Heart right ventricle (tissue), 16 donors: ENCODE measurements at places on chromosomes 13 and 19. TPM values are rescaled to one million over a fixed set of nuclear protein-coding genes. Genes with fewer than 3 reads are reported as not detected.

ZNF880 gene
- 16.9 TPM for total RNA-seq

TEKTIP1 gene
- total RNA-seq, result 0.60 TPM

LIM2 gene
- not detected for total RNA-seq

ZNF93 gene
- 2.7 TPM for total RNA-seq

AMH gene
- total RNA-seq, result 0.23 TPM

KISS1R gene
- total RNA-seq, result not detected

NCAN gene
- not detected for total RNA-seq

WTIP gene
- 28.1 TPM for total RNA-seq

LHB gene
- not detected for total RNA-seq

DNASE2 gene
- 17.4 TPM for total RNA-seq

NFIX gene
- 162 TPM for total RNA-seq

TTYH1 gene
- 0.64 TPM for total RNA-seq

- peak; percentile 29 for DNase-seq
- no peak overlapping the region for H3K4me3 ChIP-seq
- H3K27me3 ChIP-seq, result no peaks in the 10 kb centered on the region
These were observed 7.0 kb downstream of the ARMC6 start for GRCh38 chr19:19040417-19040816.

- no peak overlapping the region for H3K27ac ChIP-seq
- no peaks in the 10 kb centered on the region for H3K27me3 ChIP-seq
- DNase-seq, result no peak
These were observed 782.9 kb upstream of the MIR17HG start for GRCh38 chr13:90564566-90564965.

GRCh38 chr19:36409841-36410240 lies 8.6 kb downstream of the ZFP82 start:
- peaks cover 70% of the 10 kb centered on the region for H3K36me3 ChIP-seq
- no peak overlapping the region for H3K4me3 ChIP-seq
- no peak overlapping the region for H3K27ac ChIP-seq

GRCh38 chr19:12314553-12314952 lies 18.9 kb downstream of the ZNF563 start:
- no peak overlapping the region for H3K4me3 ChIP-seq
- H3K36me3 ChIP-seq, result peaks cover 22% of the 10 kb centered on the region
- H3K27ac ChIP-seq, result no peak overlapping the region
- no peak for DNase-seq
- H3K4me1 ChIP-seq, result no peaks in the 10 kb centered on the region

- no peaks in the 10 kb centered on the region for H3K27me3 ChIP-seq
- no peaks in the 10 kb centered on the region for H3K4me1 ChIP-seq
- no peak overlapping the region for H3K4me3 ChIP-seq
- H3K27ac ChIP-seq, result no peak overlapping the region
These were observed 66.6 kb downstream of the GGACT start for GRCh38 chr13:100521851-100522617.

DNA sequence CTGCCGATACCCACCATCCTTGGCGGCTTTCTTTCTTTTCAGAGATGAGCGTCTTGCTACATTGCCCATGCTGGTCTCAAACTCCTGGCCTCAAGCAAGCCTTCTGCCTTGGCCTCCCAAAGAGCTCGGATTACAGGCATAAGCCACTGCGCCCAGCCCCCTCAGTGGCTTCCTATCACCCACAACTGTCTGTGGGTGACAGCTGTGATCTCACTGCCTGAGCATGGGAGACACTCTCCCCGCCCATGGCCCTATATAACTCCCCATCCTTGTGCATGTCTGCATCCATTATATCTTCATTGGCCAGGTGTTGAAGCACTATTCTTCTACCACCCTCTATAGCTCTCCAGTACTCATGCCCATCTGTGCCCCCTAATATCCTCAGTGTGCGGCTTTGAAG lies 76.2 kb downstream of the PTPRS start:
- no peaks in the 10 kb centered on the region for H3K36me3 ChIP-seq
- H3K4me3 ChIP-seq, result no peak overlapping the region
- DNase-seq, result no peak

DNA sequence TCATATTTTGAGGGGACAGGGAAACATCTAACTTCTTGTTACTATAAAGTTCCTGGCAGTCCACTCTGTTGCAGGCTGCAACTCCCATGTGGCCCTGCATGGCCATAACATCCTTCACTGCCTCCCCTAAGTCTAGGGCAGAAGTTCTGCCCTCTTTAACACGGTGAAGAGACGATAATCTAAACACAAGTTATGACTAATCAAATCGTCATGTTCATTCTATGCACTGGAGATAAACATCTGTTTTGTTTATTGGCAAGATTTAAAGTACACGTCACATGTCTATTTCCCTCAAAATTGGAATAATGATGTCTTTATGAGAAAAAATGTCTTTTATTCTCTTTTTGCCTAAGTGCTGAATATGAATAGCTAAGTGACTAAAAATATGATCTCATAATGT lies 1629.4 kb downstream of the PCDH9 start:
- no peak overlapping the region for H3K4me3 ChIP-seq
- DNase-seq, result no peak
- no peaks in the 10 kb centered on the region for H3K27me3 ChIP-seq

DNA sequence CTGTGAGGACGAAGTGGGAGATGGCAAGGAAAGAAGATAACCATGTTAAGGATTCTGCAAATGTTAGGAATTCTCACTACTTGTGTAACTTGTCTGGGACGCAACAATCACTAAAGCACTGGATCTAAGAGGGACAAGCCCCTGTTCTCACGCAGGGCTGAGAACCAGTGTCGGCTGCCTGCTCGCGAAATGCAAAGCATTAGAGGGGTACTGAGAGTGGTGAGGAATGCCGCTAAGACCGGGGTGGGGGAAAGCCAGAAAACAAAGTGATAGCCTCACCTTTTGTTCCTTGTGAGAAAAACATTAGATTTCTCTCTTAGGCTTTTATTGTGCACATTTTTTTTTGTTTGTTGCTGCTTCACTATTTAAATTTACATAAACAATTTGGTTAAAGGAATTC lies 241.9 kb downstream of the ABCC4 start:
- H3K4me3 ChIP-seq, result no peak overlapping the region
- H3K27ac ChIP-seq, result no peak overlapping the region
- no peaks in the 10 kb centered on the region for H3K27me3 ChIP-seq
- no peaks in the 10 kb centered on the region for H3K4me1 ChIP-seq
- no peaks in the 10 kb centered on the region for H3K36me3 ChIP-seq

DNA sequence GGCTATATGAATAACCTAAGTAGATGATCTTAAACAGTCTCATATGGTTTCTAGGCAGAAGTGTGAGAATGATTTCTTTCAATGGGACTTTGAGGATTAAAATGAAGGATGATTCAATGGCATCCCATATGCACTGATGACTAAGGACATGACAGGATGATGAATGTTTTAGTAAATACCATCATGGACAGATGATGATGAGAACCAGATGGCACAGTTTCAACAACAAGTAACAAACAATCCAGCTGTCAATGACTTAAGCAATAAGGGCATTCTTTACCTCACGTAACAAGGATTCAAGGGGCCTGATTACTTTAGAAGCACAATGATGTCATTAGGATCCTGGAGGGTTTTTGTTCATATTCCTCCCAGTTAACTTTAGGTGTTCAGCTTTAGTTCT lies 2678.4 kb downstream of the PCDH9 start:
- H3K36me3 ChIP-seq, result no peaks in the 10 kb centered on the region
- DNase-seq, result no peak
- H3K27me3 ChIP-seq, result no peaks in the 10 kb centered on the region
- H3K27ac ChIP-seq, result no peak overlapping the region
- no peak overlapping the region for H3K4me3 ChIP-seq

- no peak overlapping the region for H3K4me3 ChIP-seq
- H3K27me3 ChIP-seq, result peaks cover 38% of the 10 kb centered on the region
- no peaks in the 10 kb centered on the region for H3K36me3 ChIP-seq
- no peak for DNase-seq
- no peaks in the 10 kb centered on the region for H3K4me1 ChIP-seq
- no peak overlapping the region for H3K27ac ChIP-seq
These were observed 112.1 kb upstream of the SOX1 start for GRCh38 chr13:111954661-111955411.

DNA sequence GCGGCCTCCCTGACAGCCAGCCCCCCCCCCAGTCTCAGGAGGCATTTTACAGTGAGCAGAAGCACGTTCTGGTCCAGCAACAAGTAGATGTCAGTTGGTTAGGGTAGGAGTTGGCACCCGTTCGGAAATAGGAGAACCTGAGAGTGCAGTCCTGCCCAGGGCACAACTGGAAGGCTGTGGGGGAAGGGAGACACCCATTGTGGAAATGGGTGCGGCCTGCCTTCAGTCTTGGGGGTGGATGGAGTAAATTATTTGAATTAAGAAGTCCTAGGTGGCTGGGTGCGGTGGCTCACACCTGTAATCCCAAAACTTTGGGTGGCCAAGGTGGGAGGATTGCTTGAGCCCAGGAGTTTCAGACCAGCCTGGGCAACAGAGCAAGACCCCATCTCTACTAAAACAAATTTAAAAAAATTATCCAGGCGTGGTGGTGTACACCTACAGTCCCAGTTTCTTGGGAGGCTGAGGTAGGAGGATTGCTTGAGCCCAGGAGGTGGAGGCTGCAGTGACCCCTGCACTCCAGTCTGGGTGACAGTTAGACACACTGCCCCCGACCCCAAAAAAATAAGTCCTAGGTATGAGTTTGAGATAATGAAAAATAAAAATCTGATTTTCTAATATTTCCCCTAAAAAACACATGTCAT lies 1.2 kb downstream of the CIRBP start:
- H3K27me3 ChIP-seq, result no peaks in the 10 kb centered on the region
- peaks cover 88% of the 10 kb centered on the region for H3K4me1 ChIP-seq
- peak overlapping the region; percentile 71 for H3K4me3 ChIP-seq
- peaks cover 45% of the 10 kb centered on the region for H3K36me3 ChIP-seq

- peak overlapping the region; percentile 66 for H3K4me3 ChIP-seq
- DNase-seq, result no peak
- H3K4me1 ChIP-seq, result no peaks in the 10 kb centered on the region
- H3K27me3 ChIP-seq, result no peaks in the 10 kb centered on the region
These were observed 35.1 kb downstream of the RNF6 start for GRCh38 chr13:26186995-26187394.

GRCh38 chr13:58587183-58587582 lies 955.6 kb downstream of the PCDH17 start:
- no peaks in the 10 kb centered on the region for H3K4me1 ChIP-seq
- no peak overlapping the region for H3K4me3 ChIP-seq

DNA sequence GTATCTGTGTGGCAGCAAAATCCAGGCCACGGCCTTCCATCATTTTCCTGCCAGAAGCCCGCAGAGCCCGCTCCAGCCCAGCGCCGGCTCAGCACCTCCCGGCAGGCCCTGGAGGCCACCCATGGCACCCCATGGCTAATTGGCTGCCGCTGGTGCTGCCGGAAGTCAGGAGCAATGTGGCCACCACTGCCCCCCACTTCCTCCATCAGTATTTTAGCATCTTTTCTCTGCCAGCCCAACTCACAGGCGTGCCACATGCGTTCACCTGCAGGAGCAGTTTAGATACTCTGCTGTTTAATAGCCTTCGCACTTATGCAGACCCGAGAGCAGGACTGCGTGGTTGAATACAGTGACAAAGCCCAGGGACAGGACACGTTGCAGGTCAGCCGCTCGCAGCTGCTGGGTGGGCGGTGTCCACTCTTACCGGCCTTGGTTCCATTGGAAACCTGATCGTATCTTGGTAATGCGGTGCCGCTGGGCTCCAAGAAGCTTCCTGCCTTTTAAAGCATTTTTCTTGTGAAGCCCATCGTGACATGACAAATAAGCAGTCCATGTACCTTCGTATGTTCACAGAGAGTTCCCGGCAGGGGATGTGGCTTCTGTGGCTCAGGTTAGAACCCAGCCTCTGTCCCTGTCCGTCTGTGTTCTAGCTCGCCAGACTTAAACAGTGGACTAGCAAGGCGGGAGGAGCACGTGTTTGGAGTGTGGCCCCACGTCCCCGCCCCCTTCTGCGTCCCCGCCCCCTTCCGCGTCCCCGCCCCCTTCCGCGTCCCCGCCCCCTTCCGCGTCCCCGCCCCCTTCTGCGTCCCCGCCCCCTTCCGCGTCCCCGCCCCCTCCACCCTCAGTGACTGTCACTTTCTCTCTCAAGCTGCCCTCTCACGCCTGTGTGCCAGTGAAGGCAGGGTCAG lies 162.0 kb upstream of the SOX1 start:
- DNase-seq, result no peak
- no peaks in the 10 kb centered on the region for H3K36me3 ChIP-seq
- no peaks in the 10 kb centered on the region for H3K27me3 ChIP-seq
- H3K27ac ChIP-seq, result no peak overlapping the region

DNA sequence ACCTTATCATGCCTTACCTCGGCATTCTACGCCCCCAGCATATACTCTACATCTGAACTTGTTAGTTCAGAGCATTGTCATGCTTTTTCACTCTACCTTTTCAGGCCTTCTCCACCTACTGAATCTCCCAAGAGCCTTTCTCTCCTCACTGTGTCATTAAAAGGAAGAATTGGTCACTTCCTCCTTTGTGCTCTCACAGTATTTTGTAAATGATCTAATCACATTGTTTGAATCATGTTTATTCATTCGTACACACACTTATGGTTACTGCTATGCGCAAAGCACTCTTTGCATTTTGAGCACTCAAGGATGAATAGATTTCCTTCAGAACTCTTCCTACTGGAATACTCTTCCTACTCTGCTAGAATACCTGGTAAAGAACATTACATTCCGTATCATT lies 15.8 kb upstream of the ELF1 start:
- peaks cover 29% of the 10 kb centered on the region for H3K4me1 ChIP-seq
- no peak overlapping the region for H3K27ac ChIP-seq
- DNase-seq, result no peak

- H3K4me1 ChIP-seq, result no peaks in the 10 kb centered on the region
- no peak overlapping the region for H3K27ac ChIP-seq
- H3K36me3 ChIP-seq, result no peaks in the 10 kb centered on the region
- no peak for DNase-seq
These were observed 6.3 kb downstream of the FREM2 start for GRCh38 chr13:38693168-38693567.

- H3K27ac ChIP-seq, result no peak overlapping the region
- no peak for DNase-seq
- H3K4me3 ChIP-seq, result no peak overlapping the region
- H3K4me1 ChIP-seq, result no peaks in the 10 kb centered on the region
- no peaks in the 10 kb centered on the region for H3K36me3 ChIP-seq
These were observed 395.2 kb upstream of the ARGLU1 start for GRCh38 chr13:106963151-106963550.
